ENCODE measurements at places on chromosomes 16 and 17.

- DNase-seq = no peak
Measured at GRCh38 chr17:82887255-82888164, 47.7 kb upstream of the ZNF750 start.

- no peak for DNase-seq
Measured at GRCh38 chr16:64754279-64754678, 367.6 kb downstream of the CDH11 start.

- DNase-seq = no peak
Measured at GRCh38 chr16:67534431-67534830, 5.8 kb downstream of the RIPOR1 start.

DNA sequence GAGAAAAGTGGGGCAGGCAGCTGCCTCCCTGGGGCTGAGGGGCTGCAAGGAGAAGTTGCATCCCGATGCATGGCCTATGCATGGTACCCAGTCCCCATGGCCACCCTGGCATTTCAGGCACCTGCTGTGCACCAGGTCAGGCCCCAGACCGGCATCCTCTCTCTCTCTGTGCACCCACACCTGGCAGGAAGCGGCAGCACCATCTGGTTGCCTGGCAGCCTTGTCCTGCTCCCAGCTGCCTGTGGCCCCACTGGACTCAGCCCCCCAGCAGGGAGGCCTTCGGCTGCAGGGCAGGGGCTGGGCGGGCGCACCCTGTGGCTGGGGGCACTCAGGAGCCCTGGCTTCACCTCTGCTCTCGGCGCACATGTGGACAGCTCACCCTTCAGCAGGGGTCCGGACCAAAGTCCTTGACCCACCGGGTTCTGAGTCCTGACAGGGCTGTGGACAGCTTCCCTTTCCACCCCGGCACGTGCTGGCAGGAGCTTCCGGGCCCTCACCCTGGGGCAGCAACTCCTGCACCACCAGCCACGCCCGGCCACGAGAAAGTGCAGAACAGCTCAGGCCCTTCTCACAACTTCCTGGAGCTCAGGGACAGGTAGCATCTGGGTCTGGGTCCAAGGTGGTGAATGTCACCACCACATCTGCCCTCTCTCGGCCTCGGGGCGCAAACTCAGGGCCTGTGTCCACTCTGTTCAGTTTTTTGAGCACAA lies 36.7 kb downstream of the CTU2 start:
- DNase-seq = no peak

GRCh38 chr17:73814075-73814474 lies 169.8 kb upstream of the SDK2 start:
- no peak for DNase-seq

DNA sequence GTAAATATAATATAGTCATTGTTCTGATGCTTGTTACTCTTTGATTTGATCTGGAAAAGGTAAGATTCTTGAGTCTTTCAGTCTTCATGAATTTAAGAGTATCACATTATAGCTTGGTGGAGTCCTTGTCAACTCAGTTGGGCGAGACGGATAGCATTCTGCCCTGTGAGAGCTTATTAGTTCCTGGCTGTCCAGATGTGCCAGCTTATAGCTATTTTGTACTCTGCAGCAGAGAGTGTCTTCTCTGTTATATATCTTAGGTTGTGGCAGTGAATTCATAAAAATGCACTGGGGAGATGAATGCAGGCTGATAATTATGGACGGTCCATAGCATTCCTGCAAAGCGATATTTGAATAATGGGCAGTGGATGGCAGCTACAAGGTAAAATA lies 51.0 kb upstream of the CRISPLD2 start:
- no peak for DNase-seq

DNA sequence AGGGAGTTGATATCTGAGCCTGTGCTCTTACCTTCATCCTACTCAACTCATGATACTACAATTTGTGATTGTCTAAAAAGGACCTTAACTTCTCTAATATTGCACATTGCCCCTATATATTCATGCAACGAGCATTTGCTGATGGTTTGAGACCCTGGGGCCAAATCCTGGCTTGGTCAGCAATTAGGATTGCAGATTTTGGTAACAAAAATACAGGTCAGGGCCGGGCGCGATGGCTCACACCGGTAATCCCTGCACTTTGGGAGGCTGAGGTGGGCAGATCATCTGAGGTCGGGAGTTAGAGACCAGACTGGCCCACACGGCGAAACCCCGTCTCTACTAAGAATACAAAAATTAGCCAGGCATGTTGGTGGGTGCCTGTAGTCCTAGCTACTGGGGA lies 35.4 kb upstream of the HAPSTR1 start:
- no peak for DNase-seq

- DNase-seq = no peak
Measured at GRCh38 chr16:84020353-84020752, 22.2 kb downstream of the SLC38A8 start.

- DNase-seq = no peak
Measured at GRCh38 chr17:55224746-55225145, 40.0 kb upstream of the HLF start.

- no peak for DNase-seq
Measured at GRCh38 chr16:12778726-12779125, 25.0 kb downstream of the CPPED1 start.

DNA sequence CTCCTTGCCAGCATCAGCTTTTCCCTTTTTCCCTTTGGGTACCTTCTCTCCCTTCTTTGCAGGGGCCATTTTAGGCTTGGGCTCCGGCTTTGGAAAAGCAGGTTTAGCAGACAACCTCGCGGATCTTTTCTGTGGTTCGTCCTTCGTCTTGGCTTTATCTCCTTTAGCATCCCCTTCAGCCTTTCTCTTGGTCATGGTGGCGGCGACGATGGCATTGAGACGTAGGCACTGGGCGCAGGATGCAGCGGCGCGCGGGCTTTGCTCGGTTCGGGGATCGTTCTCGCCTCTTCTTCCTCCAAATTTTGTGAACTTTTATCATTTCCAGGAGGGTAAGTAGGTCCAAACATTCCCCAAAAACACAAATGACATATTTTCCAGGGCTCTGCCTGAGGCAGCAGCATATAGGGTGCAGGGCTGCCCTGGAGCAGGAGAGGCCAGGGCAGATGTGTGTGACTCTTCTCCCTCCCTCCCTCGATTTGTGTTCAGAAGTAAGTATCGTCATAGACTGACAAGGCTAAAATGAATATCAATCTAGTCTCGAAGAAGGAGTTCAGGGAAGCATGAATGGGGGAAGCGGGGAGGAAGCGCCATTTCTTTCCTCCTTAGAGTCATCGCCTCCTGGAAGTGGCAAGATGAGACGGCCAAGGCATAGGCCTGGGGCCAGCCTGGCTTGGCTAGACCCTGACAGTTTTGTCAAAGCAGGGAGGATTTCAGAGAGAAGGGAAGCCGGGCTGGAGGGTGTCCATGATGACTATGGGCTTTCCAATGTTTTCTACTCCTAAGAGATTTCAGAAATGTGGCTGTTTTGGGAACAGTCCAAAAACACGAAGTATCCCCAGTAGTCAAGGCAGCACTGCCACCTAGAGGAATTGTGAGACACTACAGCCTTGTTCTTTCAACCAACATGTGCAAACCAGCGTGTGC lies 13.2 kb downstream of the CHCT1 start:
- DNase-seq = peak; percentile 77

DNA sequence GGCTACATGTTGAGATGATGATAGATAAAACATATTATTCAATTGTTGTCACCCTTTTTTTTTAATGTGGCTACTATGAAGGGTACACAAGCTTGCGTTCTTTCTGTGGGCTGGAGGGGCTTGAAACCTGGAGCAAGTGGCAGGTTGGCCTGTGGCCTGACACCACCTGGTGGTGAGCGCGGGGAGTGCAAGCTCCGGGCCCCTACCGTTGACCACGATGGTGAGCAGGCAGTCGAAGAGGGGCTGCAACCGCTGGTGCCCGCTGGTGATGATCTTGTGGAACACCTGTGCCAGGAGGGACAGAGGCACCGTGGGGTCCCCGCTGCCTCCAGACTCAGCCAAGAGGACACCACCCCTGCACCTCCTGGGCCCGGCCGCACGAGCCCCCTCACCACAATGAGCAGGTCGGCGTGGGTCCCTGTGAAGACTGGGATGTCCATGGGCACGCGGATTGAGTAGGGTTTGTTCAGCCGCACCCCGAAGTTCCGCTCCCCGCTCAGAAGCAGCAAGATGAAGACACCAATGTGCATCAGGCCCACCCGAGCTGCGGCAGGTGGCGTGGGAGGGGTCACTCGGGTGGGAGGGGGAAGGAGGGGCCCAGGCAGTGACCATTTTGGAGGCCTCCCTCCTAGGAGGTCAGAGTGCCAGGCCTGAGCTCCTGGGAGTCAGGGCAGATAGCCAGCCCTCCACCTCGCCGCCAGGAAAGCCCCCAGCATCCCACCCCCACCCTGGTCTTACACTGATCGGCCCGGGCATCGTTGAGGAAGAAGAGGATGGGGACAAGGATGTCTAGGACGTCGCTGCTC lies 14.4 kb downstream of the HID1 start:
- peak; percentile 69 for DNase-seq

DNA sequence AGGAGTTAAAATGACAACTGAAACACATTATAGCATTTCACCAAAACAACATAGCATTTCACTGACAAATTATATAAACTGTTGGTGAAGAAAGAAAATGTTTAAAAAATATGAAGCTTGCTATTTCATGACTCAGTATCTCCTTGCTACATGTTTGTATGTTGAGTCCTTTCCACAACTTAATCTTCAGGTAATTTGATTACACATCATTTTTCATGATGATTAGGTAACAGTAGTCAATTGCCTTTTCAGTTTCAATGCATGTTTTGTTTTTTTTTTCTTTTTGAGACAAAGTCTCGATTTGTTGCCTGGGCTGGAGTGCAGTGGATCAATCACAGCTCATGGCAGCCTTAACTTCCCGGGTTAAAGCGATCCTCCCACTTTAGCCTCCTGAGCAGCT lies 177.8 kb upstream of the PMFBP1 start:
- DNase-seq = no peak

DNA sequence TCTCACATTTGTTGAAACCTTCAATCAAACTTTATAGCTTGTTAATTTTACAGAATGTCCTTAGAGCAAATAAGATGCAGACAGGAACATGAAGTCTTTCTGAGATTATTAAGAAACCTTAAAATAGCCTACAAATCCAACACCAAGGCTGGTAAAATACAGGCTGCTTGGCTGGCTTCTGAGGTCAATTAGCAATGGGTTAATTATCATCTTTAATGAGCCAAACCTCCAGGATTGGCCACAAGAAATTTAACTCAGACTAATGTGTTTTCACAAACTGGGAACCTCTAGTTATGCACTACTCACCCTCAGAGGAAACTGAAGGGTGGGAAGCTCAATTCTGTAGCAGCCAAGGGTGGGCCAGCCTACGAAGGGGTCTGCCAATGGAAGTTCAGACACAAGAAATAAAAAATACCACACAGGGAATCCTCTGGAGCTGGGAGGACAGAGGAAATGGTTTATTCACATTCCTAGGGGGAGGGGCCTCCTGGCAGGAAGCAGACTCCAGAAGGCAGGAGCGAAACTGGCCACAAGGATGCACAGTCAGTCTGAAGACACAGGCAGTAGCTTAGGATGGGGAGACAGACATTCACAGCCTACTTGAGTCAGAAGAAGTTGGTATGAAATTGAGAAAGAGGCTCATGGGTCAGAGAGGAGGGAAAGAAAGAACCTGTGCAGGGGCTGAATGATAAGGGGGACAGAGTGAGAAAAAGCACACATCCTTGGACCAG lies 36.1 kb downstream of the HIC1 start:
- peak; percentile 30 for DNase-seq

GRCh38 chr16:27285676-27286196 lies 17.2 kb upstream of the NSMCE1 start:
- no peak for DNase-seq

DNA sequence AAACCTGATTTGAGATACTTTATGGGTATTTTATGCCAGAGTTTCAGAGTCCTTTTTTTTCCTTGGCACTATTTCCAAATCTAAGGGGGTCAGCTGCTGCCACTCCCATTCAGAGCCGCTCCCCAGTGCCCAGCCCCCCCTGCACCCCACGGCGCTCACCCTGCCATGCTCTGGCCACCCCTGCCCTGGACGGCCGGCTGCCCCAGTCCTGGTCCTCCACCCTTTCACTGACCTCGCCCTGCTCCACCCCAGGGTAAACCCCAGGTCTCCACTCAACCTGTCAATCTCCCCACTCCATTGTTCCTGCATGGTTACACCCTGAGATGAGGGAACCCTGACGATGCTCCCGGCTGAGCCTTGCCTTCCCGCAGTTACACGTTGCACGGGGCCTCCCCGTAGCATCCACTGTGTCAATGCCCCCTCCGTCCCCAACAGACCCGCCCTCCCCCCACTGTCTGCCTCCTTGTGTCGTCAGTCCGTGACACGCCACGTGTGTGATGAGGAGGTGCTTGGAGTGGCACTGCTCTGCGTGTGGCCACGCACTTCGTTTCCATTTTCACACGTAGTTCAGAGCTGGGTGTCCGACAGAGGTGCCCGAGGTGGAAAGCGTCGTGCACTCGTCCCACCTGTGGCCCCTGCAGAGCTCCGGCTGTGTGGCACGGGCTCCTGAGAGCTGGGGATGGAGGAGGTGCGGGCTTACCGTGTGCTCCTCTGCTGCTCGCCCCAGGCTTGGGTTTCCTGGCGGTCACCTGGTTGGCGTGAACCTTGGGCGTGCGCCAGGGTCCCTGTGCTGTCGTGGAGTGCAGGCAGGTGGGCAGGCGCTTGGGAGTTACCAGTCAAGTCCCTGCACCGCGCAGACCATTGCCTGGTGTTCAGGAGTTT lies 116.5 kb downstream of the BANP start:
- no peak for DNase-seq

GRCh38 chr17:74529243-74529642 lies 2.0 kb downstream of the CD300LB start:
- DNase-seq = no peak

DNA sequence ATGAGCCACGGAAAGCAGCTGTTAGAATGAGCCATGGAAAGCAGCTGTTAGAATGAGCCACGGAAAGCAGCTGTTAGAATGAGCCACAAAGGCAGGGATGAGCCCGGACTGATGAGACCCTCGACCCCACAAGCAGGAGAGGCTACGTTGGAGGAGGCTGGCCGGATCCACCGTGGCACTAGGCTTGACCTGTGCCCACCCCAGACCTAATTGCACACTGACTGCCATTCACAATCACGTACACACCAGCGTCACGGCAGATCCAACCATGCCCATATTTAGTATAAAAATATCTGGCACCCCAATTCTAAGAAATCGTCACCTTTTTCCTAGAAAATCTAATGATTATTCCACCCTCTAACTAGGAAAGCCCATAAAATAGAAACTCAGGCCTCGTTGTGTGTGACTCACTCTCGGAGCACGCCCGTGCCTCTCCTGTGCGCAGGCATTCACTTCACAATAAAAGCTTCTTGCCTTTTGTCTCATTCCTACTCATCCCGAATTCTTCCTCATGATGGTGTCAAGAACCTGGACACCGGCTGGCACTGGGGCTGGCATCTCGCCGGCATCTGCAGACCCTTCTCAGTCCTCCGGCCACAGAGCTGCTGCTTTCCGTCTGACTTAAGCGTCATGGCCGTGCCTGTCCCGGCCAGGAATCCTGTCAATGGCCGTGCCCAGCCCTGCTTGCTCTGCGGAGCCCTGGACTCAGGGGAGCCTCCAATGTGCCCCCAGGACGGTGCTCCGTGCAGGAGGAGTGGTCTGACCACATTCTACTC lies 5.5 kb upstream of the SECTM1 start:
- DNase-seq = no peak

- DNase-seq = no peak
Measured at GRCh38 chr17:76995387-76996105, 127.3 kb downstream of the MGAT5B start.

GRCh38 chr16:14549789-14550153 lies 80.3 kb downstream of the PARN start:
- no peak for DNase-seq

GRCh38 chr17:70420861-70421445 lies 251.6 kb downstream of the KCNJ2 start:
- DNase-seq = no peak

GRCh38 chr17:65920996-65921395 lies 270.9 kb downstream of the CEP112 start:
- no peak for DNase-seq

- no peak for DNase-seq
Measured at GRCh38 chr16:85750146-85750826, 610 bp downstream of the C16orf74 start.
